ENCODE measurements at places on chromosomes 2 and 18.

- DNase-seq = no peak
These were observed 204.9 kb downstream of the PTGR3 start for GRCh38 chr18:75003764-75004690.

DNA sequence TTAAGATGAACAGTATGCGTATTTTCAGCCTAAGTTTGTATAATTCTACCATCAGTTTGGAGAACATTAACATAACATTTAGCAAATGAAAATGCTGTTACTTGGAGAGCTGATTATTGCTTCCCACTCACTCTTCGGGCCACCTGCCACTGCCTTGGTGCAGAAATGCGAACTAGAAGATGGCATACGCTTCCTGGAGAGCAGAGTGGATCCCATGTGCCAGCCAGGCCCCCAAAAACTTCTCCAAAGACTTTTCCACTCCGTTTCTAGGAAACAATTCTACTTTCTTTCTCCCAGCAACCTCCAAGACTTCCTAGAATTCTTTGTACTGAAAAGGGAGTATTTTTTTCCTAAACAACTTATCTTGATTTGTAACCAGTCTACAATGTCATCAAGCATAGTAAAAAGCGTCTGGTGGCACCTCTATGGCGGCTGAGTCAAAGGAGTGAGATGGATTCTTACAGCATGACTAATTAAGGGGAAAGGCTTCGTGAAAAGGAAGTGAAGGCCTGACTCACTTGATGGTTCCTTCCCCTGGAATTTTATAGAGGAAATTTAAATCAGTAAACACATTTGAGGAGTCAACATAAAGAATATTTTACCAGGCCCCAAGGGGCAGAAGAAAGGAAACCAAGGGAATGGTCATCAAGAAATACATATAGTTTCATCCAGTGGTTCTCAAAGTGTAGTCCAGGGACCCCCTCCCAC lies 36.6 kb downstream of the FEZ2 start:
- no peak for DNase-seq

GRCh38 chr2:99421469-99421868 lies 68.3 kb downstream of the REV1 start:
- no peak for DNase-seq

- DNase-seq = no peak
These were observed 110.3 kb downstream of the RAB3GAP1 start for GRCh38 chr2:135162377-135162776.

GRCh38 chr2:109473616-109474318 lies 140.0 kb downstream of the SEPTIN10 start:
- no peak for DNase-seq

DNA sequence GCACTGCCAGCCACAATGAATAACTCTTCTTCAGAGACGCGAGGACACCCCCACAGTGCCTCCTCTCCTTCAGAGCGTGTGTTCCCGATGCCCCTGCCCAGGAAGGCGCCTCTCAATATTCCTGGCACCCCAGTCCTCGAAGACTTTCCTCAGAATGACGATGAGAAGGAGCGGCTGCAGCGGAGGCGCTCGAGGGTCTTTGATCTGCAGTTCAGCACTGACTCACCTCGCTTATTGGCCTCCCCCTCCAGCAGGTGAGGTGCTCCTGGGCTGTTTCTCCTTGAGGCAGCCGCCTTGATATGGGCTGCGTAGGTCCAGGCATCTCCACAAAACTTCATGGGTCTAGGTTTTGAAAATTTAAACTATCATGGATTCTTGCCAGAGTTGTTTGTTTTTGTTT lies 6.1 kb downstream of the NCAPH start:
- no peak for DNase-seq

Measured in stimulated activated CD4-positive, alpha-beta T cell treated with anti-CD3 and anti-CD28 coated beads, TNF-alpha, amount 100 ng/mL, for 4 hours (primary cell).